ENCODE measurements at places on chromosomes 5 and 9.

GRCh38 chr5:124952079-124952478 is 205.6 kb upstream of the ZNF608 start:
- no peak for DNase-seq

DNA sequence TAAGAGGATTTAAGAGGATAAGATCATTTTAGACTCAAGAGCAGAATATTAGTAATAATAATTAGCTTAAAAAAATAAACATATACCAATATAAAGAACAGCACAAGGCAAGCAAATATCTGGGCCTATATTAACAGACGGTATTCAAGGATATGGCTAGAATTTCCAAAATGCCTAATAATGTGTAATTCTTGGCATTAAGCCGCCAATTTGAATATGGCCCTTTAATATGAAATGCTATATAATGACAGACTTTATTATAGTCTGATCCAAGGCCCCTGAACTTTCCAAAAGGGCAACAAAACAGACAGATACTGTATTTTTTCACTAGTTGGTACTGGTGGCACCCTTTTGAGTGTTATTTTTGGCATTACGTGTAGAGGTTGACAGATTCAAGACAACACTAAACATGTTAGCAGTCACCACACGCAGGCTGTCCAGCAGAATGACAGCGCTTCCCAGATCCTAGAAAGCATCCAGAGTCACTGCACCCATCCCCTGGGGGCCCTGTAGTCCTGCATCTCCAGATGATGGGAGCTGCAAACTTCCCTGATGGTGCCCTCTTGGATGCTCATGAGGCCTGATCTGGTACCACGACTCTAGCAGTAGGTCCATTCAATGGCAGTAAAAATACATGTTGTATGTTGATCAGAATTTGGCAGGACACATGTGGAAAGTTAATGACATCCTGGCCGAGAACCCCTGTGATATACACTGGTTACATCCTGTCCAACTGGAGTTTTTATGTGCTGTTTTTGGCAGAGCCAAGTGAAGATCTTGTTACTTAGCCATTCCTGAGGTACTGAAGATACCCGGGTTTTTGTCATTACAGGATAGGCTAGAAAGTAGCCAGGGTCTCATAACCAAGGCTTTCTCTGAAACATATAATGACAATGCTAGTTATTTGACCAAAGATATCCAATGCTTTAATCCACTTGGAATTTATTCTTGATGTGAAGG is 1.7 kb upstream of the ABL1 start:
- no peak for DNase-seq

- DNase-seq, result no peak
These were observed 3.9 kb upstream of the NEURL1B start for GRCh38 chr5:172637110-172637580.

GRCh38 chr9:18666348-18666747 is 192.4 kb downstream of the ADAMTSL1 start:
- DNase-seq, result no peak

DNA sequence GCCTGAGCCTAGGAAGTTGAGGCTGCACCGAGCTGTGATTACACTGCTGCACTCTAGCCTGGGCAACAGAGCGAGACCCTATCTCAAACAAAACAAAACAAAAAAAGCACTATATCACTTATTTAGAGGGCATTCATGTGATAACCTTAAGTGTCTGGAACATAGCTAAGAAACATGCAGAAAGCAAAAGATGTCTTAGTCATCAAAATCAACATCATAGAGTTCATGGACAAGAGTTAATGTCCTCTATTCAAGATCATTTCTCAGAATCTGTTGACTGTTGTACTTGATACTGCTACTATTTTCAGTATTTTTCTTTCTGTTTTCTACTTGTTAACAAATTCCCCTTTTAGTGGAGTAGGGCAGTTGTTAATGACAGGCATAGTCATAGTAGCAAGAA is 25.4 kb downstream of the FSD1L start:
- no peak for DNase-seq

DNA sequence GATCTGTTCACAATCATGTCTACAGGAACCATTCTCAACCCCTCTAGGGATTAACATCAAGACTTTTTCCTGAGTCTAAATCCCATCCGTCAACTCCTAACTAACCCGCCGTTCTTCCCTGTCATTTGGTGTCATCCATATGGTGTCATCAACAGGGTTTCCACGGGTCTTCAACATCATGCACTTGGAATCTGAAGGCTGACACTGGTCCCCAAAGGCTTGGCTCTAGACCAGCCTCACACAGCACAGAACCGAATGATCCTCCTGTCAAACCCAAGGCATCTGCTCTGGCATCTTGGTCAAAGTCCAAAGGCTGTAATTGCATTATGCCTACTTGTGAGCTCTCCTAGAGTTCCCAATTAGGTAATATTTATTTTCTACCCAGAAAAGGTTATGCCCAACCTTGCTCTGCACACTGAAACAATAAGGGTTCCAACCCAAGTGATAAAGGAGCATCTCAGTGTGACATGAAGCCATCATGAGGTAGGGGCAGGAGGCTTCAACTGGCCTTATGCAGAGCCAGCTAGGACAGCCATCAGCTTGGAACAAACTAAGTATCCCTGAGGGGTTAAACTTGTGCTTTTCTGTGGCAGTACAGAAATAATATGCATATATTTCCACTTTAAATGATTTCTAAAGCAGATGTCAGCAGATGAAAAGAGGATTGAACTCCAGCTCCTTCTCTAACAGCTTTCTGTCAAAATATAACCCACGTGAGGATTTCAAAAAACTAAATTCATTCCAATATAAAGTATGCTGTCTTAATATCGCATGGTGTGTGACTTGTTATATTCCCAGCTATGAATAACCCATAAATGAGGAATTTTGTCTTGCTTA is 13.9 kb downstream of the ENC1 start:
- DNase-seq, result no peak
